ENCODE measurements at places on chromosomes 13 and 19.

- DNase-seq: no peak
Measured at GRCh38 chr13:93903909-93904308, 575.6 kb downstream of the DCT start.

GRCh38 chr13:99969453-99969918, 2.1 kb downstream of the ZIC5 start:
- DNase-seq: no peak

GRCh38 chr13:81207231-81207630, 866.3 kb upstream of the SPRY2 start:
- no peak for DNase-seq

GRCh38 chr13:98370806-98371515, 193.9 kb upstream of the RNF113B start:
- no peak for DNase-seq

- DNase-seq: peak; percentile 39
Measured at GRCh38 chr19:2461751-2462634, 5.2 kb upstream of the LMNB2 start.

- no peak for DNase-seq
Measured at GRCh38 chr19:29492769-29493168, 33.0 kb upstream of the VSTM2B start.

DNA sequence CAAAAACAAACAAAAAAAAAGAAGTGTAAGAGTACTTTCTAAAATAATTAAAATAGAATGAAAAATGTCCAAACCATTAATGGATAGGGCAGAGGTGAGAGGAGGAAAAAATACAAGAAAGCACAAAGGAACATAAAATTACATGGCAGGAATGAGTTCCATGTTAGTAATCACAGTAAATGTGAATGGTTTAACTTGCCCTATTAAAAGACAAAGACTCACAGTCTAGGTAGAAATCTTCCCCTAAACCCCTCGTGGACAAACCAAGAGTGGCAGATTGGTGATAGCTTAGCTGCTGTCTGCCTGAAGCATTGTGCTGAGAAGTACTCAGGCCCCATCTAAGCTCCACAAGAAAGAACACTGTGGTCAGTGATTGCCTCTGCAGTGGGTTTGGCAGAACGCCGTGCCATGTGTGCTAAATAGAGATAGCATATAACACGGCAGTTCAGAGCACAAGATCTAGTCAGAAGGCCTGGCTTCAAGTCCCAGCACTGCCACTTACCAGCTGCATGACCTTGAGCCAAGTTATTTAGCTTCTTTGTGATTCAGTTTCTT, 103.5 kb downstream of the DPF1 start:
- no peak for DNase-seq

DNA sequence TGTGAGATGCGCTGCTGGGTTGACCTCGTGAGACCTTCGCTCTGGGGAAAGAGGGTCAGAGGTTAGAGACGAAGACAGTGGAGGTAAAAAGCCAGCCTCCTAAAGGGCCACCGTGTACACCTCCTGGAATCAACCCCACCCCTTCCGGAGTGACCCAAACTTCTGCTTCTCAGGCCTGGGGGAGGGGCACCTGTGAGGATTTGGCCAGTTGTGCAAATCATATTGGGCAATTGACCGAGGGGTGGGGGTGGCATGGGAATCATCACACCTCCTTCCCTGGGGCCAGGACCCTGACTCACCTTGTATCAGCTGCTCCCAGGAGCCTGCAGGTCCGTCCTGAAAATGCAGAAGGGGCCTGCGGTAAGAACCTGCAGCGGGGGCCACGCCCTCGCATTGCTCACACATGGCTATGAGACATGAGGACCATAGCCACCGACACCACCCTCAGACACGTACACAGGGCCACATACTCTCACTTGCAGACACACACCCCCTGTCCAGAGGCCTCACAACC, 2.8 kb downstream of the TNFSF14 start:
- DNase-seq: peak; percentile 20

DNA sequence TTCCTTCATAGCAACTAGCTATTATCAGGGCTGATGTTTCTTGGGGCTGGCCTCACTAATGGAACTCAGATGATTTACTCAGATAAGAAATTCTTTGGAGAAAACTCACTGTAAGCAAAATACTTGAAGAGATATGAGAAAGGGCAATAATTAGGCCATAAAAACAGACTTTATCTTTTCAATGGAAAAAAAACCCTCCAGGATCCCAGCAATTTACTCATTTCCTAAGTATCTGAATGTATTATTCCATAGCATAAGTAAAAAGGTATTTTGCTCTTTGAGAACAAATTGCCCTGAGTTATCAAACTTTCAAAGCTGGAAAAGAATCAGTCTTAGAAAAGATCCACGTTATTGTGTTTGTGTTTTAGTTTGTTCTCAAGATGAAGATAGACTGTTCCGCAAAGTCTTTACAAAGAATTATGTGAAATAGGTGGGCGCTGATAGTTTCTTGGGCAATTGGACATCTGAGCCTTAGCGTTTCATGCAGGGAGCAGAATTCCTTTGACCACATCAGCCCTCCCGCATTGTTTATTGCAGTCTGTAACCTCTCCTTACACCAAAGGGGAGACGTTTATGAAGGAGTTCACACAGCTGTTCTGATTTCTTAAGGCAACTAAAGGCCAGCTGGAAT, 29.1 kb upstream of the CSNK1A1L start:
- no peak for DNase-seq

DNA sequence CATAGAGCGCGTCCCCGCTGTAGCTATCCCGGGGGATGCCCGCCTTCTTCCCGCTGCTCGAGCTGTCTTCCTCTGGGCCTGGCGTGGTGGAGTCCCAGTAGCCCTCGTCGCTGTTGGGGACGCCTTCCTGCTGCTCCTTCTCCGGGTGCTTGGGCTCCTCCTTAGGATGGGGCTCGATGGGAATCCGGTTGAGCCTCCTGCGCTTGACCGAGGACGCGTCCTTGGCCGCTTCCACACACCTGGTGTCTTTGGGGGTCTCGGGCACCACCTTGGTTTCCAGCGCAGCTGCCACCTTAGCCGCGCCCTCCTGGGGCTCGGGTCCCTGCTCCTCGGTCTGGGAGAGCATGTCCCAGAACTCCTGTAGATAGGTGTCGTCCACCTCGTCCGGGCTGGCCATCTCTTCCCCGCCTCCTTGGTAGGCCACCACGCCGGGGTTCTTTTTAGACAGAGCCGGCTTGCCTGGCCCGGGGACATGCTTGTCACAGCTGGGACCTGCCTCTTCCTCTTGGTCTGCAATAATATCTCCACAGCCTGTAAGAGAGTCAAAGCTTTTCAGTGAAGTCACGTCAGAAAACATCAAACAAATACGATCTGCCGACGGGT, 2.0 kb downstream of the AMER2 start:
- DNase-seq: no peak

DNA sequence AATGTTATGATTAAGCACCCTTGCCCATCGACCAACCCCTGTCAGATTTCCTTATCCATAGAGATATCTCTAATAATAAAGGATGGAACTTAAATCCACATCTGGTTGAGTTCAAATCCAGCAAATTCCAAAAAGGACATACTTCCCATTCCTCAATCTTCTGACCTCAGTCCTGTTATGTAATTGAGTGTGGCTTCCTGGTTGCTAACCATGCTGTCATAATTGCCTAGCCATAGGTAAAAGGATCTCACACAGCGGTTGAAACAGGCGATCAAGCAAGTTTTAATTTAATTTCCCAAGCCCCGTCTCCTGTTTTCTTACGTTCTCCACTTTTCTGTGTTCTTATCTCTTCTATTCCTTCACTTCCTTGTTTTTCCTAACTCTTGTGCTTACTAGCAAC, 550.3 kb downstream of the GPC6 start:
- no peak for DNase-seq

DNA sequence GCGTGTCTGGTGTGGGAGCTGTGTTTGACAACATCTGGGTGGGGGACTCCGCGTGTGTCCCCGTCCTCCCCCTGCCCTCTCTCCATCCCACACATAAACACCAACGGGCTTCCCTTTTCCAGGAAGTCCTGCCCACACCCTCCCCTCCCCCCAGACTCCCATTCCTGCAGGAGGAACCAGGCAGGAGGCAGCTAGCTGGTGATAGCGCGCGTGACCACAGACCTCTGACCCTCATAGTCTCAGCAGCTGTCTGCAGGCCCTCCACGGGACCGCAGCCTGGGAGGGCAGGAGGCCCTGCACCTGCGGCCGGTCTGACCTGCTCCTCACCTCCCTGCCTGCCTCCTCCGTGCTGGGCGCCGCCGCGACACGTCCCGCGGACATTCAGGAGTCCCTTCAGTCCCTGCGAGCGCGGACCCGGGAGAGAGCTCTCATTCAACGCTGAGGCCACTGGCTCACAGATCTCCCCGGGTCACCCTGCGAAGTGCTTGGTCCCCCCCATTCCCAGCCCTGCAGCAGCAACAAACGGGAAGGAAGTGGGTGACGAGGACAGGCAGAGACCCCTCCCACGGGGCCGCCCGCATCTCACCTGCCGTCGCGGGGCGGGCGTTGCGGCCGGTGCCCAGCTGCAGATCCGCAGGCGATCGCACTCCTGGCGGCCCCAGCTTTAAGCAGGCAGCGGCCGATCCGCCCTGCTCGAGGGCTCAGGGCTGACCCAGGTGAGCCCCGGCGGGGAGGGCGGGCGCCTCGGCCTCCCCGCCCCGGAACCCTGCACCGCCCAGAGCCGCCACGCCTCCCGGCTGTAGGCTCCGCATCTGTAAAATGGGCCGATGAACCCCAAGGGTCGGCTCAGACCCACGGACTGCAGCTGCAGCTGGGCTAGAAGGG, 1.1 kb upstream of the ACP5 start:
- DNase-seq: peak; percentile 26

Data from activated gamma-delta T cell treated with Interleukin-2 at 50 U/mL for 16 hours (primary cell).